ENCODE measurements at places on chromosomes 2 and 18. TPM values are rescaled to one million over a fixed set of nuclear protein-coding genes. Genes with fewer than 3 reads are reported as not detected.

The DYSF gene
- total RNA-seq = 4.3 TPM

The GREB1 gene
- total RNA-seq = 0.13 TPM

The FOSL2 gene
- 42.4 TPM for total RNA-seq

The MYOM1 gene
- 0.13 TPM for total RNA-seq

The C2orf69 gene
- total RNA-seq = 10.3 TPM

The RAB6C gene
- not detected for total RNA-seq

The SLC5A7 gene
- total RNA-seq = not detected

The MC5R gene
- total RNA-seq = not detected

The CCDC68 gene
- 20.2 TPM for total RNA-seq

The MBD2 gene
- 29.1 TPM for total RNA-seq

The DYNC1I2 gene
- total RNA-seq = 108 TPM

The HOXD3 gene
- not detected for total RNA-seq

The DTYMK gene
- 24.0 TPM for total RNA-seq

The RPRM gene
- total RNA-seq = not detected

The SNRNP27 gene
- 53.9 TPM for total RNA-seq

The C18orf54 gene
- 4.5 TPM for total RNA-seq

The SRD5A2 gene
- total RNA-seq = not detected

The COL4A4 gene
- total RNA-seq = 0.91 TPM

The SGPP2 gene
- 0.48 TPM for total RNA-seq

The CYBRD1 gene
- total RNA-seq = 37.9 TPM

The SERPINB10 gene
- not detected for total RNA-seq

Data from epithelial cell of alveolus of lung (primary cell).